ENCODE measurements at places on chromosomes 11 and 22.

- DNase-seq, result no peak
These were observed 359.3 kb downstream of the CADM1 start for GRCh38 chr11:115144914-115145313.

DNA sequence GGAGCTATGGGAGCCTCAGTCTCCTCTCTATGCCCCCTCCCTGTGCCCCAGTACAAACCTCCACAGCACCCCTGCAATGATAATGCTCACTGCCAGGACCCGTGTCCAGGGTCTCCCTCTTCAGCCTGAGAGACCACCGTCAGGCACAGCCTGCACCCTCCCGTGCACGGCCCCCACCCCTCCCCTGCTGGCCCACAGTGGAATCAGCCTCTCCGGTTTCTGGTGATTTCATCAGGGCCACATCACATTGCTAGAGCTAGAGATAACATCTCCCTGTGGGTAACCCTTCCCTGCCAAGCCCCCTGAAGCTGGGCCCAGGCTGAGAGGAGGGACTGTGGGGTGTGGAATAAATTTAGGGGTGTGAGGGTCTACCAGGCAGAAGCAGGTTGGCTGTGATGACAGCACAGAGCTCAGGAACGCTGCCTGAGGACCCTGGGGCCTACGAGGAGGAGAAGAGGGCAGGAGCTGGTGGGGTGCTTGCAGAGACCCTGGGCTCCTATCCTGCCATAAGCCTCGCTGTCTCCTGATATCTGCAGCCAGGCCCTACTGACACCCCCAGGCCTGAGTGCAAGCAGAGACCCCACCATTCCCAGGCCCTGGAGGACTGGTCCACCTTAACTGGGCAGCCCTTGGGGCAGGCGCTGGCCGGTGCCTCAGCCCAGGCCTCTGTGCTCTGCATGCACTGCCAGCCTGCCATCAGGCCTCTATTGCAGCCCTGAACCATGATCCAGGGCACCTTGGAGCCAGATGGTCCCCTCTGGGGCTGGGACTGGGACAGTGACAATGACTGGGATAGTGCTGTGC, at the start of gene KLHDC7B:
TSS of gene KLHDC7B (plus strand) at position 378 of the 804 bp plus-strand sequence. CDS start at position 723, 345 bp downstream.
- DNase-seq, result no peak

DNA sequence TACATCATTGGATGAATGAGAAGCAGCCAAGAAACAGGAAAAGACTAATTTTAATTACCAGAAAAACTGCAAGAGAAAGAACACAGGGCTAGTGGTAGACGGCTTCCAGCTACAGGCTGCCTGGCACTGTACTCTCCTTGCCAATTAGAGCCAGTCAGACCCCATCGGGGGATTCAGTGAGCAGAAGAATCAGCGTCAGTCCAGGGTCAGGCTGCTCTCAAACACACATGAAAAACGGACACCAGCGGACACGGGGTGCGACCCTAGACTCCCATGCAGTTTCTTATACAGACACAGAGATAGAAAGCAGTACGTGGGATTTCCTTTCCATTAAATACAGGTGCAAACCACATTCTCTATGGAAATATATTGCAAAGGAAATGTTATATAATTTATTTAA, 1.1 kb upstream of the CNTN5 start:
- DNase-seq, result no peak

- no peak for DNase-seq
These were observed 494.6 kb upstream of the FAT3 start for GRCh38 chr11:91730057-91730456.

DNA sequence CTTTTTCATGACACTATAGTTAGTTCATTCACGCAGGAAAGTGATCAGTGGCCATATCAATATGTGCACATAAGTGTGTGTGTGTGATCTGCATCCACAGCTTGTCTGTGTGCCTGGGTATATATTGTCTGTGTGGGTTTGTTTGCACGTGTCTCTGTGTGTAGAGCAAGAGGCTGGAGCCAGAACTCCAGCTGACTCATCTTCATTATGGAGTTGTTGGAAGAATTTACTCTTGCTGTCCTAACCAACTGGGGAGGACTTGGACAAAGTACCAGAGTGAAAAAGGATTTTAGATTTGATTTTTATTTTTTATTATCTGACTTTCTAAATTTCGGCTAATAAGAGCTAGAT, 63.9 kb downstream of the TP53I11 start:
- DNase-seq, result no peak

DNA sequence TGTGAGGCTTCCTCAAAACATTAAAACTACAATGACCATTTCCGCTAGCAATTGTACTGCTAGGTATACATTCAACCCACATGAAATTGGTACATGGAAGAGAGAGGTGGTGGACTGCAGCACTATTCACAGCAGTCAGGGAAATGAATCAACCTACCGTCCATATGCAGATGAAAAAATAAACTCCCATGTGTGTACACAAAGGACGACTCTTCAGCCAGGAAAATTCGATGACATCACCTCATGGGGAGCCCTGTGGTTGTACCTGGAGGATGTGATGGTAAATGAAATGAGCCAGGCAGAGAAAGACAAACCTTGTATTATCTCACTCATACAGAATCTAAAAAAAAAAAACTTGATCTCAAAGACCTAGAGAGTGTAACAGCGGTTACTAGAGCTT, 23.3 kb downstream of the RFPL3 start:
- no peak for DNase-seq

DNA sequence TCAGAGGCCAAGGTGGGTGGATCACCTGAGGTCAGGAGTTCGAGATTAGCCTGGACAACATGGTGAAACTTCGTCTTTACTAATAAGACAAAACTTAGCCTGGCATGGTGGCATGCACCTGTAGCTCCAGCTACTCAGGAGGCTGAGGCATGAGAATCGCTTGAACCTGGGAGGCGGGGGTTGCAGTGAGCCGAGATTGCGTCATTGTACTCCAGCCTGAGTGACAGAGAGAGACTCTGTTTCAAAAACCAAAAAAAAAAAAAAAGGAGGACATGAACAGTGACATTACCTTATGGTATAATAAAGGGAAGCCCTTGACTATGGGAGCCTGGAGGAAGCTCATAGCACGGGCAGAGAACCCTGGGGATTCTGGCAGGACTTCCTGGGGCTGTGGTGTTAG, 16.5 kb upstream of the PLEKHB1 start:
- DNase-seq, result no peak

Data from activated CD4-positive, CD25-positive, alpha-beta regulatory T cell (primary cell).